LHCN-M2 (cell line): ENCODE measurements at places on chromosomes 5 and 9.

GRCh38 chr5:29296548-29296947 is 1896.9 kb upstream of the CDH6 start:
- DNase-seq, result no peak

- DNase-seq, result no peak
These were observed 469.2 kb upstream of the ZNF608 start for GRCh38 chr5:125215593-125215992.

DNA sequence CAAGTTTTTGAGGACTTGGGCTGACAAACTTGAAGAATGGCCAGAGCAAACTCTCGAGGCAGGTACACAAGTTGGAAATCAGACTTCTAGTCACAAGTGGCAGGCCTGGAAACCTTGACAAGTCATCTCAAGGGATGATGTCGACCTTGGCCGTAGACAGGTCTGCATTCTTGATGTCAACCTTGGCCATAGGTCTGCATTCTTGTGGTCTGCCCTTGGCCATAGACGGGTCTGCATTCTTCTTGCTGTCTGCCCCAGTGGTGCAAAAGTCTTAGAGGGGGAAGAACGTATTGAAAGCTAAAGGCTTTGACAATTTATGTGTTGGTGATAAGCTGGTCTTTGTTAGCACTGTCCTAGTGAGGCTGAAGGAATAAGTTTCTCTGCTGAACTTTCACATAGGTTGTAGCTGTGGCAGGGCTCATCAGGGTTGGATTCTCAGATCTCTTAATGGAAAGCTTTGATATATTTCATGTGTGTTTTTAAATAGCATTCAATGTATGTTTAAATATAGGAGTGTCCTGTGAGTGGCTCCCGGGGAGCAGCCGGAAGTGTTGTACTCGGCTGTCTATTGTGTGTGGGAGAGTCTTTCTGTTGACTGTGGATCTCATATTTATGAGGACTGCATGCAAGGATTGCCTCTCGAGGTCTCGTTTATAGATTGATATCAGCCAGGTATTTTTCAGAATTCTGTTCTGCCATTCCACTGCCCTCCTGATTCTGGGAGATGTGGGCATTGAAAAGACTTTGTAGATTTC is 27.0 kb downstream of the SUB1 start:
- no peak for DNase-seq

DNA sequence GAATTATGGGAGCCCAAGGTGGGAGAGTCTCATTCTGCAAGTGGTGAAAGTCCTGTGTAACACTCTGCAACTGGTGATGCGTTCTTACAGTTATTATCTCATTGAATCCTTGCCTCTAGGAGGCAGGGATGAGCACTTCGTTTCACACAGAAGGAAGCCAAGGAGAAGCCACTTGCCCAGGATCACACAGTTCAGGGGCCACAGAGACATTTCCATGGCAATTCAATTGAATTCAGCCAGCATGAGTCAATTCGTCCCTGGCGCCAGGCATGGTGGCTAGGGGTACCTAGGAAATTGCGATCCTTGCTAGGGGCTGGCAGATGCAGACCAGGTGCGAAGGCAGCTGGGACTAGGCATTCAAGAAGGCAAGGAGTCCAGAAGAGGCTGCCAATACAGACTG is 26.2 kb downstream of the LHX2 start:
- no peak for DNase-seq

DNA sequence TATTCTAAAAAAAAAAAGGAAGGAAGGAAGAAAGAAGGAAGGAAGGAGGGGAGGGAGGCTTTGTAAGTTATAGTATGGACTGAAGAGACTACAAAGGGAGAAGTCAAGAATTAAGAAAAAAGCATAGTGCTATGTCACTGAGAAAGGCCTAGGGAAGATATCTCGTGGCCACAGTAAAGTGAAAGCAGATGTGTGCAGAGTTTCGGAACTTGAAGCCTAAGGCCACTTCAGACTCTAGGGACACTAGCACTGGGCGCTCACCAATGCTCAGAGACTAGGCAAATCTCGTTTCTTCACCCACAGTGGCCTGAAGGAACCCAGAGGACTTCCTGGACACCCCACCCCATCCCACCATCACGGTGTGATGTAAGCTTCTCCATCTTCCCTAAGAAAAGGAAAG is 181.4 kb upstream of the TRPM3 start:
- no peak for DNase-seq

GRCh38 chr9:6973762-6974161 is 216.0 kb downstream of the KDM4C start:
- peak; percentile 34 for DNase-seq
